IgD-negative memory B cell (primary cell): ENCODE measurements at places on chromosomes 5 and 9. TPM values are rescaled to one million over a fixed set of nuclear protein-coding genes. Genes with fewer than 3 reads are reported as not detected.

CRAT gene
- polyA plus RNA-seq = 8.1 TPM

PCDHA10 gene
- polyA plus RNA-seq = not detected

FAM169A gene
- 1.6 TPM for polyA plus RNA-seq

ANXA2R gene
- polyA plus RNA-seq = 42.9 TPM

FCN2 gene
- polyA plus RNA-seq = not detected

TNFSF15 gene
- polyA plus RNA-seq = 0.03 TPM
